Renal pelvis (tissue), 12 donors: ENCODE measurements at places on chromosomes 3 and 15. TPM values are rescaled to one million over a fixed set of nuclear protein-coding genes. Genes with fewer than 3 reads are reported as not detected.

GRCh38 chr15:50340416-50340815 lies 14.6 kb downstream of the GABPB1 start:
- no peak for DNase-seq

DNA sequence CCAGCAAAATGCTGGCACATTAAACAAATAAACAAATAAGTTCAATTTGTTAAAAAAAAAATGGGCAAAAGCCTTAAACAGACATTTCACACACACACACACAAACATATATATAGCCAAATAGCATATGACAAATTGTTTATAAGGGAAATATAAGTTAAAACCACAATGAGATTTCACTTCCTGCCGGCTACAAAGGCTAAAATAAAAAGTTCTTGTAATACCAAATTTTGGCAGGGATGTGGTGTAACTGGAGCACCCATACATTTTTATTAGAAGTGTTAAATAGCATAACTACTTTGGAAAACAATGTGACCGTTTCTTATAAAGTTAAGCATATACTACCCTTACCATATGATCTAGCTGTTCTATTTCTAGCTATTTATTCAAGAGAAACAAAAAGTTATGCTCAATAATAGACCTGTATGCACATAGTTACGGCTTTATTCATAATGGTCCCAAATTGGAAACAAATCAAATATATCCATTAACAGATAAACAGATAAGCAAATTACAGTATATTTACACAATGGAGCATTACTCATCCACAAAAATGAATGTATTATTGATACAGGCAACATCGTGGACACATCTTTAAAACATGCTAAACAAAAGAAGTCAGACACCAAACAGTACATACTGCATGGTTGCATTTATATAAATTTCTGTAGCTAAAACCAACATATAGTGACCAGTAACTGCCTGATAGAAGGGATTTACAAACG lies 93.9 kb downstream of the EOMES start:
- DNase-seq, result no peak

The KLHL40 gene
- not detected for polyA plus RNA-seq

DNA sequence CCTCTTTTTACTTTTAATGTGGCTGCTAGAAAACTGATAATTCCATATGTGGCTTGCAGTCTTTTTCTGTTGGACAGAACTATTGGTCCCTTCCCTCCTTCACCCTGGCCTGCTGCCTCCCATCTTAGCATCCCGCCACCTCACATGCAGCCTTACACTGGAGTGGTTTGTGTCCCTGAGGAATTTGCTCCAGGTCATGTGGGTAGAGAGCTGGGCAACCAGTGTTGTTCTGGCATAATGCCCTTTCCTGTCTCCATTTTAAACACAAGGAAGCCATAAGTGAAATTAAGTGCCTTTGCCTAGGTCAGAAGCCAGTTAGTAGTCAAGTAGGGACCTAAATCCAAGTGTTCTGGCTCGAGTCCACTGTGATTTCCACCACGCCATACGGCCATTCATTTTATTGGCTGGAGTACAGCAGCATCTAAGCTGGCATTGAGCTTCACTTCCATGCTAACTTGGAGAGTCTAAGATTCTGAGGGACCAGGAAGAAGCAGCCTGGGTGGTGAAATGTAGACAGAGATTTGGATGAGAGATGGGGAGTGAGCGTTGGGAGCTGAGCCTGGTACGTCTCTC lies 46.0 kb upstream of the PLXNA1 start:
- DNase-seq, result no peak

DNA sequence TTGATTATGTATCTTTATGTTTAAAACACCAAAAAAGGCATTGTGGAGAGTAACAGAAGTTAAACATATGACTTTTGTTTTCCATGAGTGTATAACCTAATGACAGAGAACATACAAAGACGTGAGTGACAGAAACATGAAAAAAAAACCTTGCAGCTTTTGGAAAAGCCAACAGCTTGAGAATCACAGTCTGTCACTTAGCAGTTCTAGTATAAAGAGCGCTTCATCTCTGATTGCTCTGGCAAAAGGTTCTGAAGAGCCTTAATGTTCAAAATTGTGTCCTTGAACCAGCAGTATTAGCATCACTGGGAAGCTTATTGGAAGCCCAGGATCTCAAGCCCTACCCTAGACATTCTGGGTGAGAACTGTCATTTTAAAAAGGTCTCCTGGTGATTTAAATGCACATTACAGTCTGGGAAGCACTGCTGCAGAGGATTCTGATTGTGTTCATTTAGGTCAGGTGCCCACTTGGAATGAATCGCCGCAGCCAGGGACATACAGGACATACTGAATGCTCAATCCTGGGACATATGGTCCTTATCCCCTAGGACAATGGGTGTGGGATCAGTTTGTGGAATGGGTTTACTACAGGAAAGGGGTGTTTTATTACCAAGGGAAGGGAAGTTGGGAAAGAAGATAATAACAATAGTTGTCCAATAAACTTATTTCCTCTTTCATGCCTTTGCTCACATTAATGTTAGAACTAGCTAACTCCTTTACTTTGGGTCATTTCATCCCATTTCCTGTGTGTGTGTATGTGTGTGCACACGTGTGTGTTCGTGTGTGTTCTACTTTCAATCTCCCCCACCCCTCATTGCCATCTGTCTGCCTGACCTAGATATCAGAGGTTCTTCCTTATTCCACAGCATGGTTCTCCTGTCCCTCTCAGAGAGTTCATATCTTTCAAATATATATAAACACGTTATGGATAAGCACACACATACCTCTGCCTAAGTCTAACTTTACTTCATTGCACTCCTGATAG lies 55.0 kb downstream of the LRRC49 start:
- DNase-seq, result no peak

The CCDC80 gene
- polyA plus RNA-seq, result 66.3 TPM

GRCh38 chr15:67784090-67784781 lies 41.1 kb upstream of the SKOR1 start:
- DNase-seq, result no peak

The TMPRSS7 gene
- polyA plus RNA-seq, result 0.03 TPM

DNA sequence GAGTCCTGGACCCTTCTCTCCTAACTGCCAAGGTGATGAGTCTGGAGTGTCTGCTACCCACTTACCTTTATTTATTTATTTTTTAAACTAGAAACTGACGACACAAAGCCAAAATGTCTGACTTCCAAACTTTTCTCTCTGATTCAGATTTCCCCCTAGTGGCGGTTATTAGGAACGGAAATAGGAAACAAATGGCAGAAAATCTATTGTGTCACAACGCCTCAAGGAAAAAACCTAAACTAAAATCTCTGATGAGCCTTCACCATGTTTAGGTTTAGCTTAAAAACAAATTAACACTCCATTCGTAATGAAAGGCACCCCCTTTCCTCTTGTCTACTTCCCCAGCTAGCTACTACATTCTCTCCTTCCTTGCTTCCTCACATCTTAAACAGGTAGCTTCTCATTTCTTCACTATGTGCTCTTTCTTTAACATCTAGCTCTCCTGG lies 94.0 kb upstream of the MEX3B start:
- DNase-seq, result peak; percentile 60

DNA sequence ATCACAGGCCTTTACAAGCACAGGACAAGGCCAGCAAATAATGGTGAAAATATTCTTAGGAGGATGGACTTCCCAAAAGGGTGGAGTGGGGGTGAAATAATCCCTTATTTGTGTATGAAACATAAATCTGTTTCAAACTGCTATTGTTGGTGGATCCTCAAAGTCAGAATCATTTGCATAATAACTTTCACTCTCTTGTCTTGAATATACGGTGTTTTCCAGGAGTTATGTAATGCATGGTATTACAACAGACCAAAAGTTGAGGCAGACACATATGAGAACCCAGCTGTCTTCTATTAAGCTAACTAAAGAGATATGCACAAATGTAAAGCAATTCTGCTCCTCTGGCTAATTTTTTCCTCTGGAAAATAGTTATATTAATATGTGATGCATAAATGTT lies 57.7 kb downstream of the PRTG start:
- no peak for DNase-seq

DNA sequence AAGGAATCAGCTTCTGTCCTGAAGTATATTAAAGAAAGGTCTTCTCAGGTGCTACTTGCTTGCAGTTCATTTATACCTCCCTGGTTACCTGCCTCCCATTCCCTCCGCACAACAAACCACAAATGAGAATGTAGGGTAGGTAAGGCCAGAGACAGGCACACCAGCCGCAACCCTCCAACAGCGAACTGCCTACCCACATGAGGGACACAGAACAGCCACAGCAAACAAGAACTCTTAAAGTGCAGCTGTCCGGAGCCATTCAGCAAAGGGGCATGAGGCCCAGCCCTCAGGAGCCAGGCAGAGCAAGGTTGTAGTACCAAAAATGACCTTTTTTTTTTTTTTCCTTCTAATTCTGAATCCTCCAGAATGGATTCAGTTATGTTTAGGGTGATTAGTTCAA lies 52.4 kb downstream of the SPSB4 start:
- no peak for DNase-seq

GRCh38 chr3:124498891-124499290 lies 231.4 kb upstream of the UMPS start:
- no peak for DNase-seq

The SLC9C1 gene
- 0.86 TPM for polyA plus RNA-seq

DNA sequence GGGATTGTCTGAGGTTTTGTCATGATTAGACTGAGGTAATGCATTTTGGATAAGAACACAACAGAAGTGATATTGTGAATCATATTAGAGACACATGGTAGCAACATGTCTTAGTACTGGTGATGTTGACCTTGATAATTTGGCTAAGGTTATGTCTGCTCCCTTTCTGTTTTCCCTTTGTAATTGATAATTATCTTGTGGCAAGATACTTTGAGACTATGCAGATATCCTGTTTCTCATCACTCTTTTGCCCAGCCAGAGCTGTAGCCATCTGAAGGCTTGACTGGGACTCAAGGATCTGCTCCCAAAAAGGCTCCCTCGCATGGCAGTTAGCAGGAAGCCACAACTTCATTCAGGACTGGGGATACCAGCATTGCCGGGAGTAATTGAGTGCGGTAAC lies 35.3 kb upstream of the LARS2 start:
- DNase-seq, result no peak

The ADCY5 gene
- 12.6 TPM for polyA plus RNA-seq

DNA sequence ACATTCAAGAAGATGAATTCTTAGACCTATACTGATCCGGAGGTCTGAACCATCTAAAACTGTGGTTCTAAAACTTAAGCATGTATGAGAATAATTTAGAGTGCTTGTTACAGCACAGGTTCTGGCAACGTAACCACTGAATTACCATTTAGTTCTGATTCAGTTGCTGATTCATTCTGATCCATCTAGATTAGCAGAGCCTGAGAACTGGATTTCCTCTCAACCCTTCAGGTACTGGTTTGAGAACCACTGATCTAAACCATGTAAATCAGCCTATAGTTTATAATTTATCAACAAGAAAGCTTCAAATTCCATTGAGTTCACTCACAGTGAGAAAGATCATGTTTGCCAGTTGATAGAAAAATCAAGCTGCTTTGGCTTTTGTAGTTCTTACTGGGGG lies 1001.1 kb upstream of the EPHA6 start:
- no peak for DNase-seq

DNA sequence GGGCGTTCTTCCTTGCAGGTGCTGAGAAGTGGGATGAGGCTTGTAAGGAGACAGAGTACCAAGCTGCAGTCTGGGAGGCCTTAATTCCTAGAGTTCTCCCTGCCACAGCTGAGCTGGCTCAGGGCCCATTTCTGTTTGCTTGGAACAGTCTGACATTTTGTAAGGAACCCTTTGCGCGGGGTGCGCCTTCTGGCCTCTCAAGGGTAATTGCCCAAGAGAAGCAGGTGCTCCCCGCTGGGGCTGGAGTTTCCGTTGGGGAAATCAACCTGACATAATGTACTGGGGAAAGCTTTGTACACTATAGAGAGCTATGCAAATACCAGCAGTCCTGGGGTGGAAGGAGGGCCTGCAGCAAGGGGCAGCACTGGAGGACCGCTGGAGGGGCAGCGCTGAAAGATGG lies 83.6 kb downstream of the HMG20A start:
- DNase-seq, result no peak

DNA sequence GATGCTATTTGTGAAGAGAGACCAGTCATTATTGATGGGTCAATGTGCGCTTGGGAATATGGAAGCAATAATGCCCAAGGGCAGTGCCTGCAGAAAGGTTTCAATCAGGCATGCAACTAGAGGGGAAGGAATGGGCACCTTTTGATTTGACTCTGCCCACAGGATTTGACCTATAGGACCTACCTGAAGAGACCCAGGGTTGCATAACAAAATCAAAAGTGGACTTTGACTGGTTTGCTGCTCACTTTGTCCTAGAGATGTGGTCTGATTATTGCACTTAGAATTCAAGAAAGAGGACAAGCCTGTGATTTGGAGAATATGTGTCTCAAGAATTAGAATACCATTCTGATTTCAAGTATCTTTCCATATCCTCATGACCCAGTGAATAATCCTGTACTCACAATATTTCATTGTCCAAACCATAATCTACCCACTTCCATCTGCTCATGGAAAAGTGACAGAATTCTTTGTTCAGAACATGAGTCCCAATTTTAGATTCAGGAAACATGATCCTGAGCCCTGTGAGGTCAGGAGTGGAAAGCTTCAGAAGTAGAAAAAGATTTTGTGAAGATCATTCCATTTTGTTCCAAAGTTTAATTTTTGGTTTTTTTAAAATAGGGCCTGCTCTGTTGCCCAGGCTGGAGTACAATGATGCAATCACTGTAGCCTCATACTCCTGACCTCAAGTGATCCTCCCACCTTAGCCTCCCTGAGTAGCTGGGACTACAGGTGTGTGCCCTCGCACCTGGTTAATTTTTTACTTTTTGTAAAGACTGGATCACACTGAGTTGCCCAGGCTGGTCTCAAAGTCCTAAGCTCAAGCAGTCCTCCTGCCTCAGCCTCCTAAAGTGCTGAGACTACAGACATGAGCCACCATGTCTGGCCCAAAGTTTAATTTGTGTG lies 151.3 kb upstream of the NR2E3 start:
- DNase-seq, result no peak

GRCh38 chr3:39388741-39389248 lies 5.6 kb downstream of the SLC25A38 start:
- no peak for DNase-seq

GRCh38 chr15:50302581-50302980 lies 37.1 kb upstream of the HDC start:
- no peak for DNase-seq

- DNase-seq, result peak; percentile 86
Observed at GRCh38 chr3:9399746-9400145, 2.3 kb downstream of the SETD5 start.

DNA sequence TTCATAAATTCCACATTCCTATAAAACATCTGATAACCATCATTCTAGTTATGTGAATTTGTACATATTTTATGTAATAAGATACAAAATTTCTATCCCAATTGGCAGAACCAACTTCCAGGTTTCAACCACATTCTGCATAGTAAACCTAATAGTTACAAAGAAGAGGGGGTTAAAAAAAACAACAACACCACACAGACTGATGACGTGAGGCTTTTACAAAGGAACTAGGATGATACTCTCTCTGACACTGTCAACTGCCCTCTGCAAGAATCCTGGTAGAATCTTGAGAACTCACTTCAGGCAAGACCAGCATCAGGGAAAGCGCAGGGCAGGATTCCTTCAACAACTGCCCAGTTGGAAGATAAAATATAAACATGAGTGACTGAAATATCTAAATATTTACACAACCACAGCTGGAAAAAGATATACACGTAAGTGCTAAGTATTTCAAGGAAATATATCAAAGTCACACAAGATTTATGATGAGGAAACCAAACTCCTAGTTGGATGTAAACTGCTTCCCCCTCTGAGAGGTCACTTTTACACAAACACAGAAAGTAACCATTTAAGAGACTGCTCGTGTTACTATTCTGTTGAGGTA lies 816.4 kb downstream of the ROBO1 start:
- peak; percentile 53 for DNase-seq

- no peak for DNase-seq
Observed at GRCh38 chr3:152516216-152516615, 247.5 kb downstream of the MBNL1 start.

- no peak for DNase-seq
Observed at GRCh38 chr3:151372063-151372820, 12.3 kb downstream of the P2RY12 start.

The STAB1 gene
- 45.0 TPM for polyA plus RNA-seq

The CPA3 gene
- 0.40 TPM for polyA plus RNA-seq
